ENCODE measurements at places on chromosomes 13 and 19.

DNA sequence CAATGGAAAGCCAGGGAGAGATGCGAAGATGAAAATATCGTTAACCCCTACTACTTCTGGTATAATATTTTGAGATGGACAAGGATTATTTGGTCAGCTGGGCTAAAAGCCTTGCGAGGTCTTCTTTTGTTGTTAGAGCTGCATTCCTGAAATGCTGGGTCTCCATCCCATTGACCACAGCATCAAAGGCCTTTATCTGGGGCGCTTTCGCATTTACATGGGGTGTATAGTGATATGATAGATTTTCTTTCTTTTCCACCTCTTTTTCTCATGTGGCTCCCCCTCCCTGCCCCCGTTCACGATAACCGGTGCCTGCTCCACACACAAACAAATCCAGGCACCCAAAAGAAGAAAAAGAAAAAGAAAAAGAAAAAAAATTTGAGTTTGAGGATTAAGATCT lies 77.5 kb downstream of the ZNF536 start:
- DNase-seq: no peak

DNA sequence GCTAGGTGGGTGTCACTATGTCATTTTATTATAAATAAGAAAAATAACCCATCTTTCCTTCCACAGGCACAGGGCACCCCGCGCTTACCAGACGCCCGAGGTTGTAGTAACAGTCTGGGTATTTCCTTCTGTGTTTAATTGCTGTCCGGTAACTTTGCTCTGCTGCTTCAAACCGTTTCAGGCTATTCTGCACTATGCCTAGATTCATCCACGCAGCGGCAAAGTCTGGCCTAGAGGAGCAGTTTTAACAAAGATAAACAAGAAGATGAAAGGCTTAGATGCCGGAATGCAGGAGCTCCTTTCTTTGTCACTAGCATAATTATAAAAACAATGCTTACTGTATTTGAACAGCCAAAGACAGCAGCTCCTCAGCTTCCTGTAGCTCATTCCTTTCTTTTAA lies 36.9 kb upstream of the GGACT start:
- no peak for DNase-seq

DNA sequence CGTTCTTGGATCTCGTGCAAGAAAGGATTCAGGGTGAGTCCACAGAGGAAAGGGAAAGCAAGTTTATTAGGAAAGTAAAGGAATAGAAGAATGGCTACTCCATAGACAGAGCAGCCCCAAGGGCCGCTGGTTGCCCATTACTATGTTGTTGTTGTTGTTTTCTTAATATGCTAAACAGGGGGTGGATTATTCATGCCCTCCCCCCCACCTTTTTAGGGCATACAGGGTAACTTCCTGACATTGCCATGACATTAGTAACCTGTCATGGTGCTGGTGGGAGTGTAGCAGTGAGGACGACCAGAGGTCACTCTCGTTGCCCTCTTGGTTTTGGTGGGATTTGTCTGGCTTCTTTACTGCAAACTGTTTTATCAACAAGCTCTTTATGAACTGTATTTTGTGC lies 29.1 kb upstream of the PCDH9 start:
- no peak for DNase-seq

- no peak for DNase-seq
Measured at GRCh38 chr13:26762745-26763345, 2.3 kb upstream of the GPR12 start.

DNA sequence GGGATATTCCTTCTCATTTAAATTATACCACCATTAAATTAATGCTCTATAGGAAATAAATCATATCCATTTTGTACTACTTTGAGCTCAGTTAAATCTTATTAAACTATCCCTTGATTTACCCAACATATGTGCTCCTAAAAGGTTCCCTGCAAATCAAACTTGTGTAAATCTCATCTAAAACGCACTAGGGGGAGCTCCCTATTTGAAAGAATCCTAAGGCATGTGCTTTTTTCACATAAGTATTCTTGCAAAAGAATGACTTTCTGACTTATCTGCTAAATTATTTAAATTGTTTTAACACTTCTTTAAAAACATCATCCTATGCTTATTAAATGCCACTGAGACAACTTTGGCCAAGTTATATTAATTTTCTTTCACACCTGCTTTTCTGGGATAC lies 7.9 kb downstream of the INTS6 start:
- DNase-seq: peak; percentile 40

DNA sequence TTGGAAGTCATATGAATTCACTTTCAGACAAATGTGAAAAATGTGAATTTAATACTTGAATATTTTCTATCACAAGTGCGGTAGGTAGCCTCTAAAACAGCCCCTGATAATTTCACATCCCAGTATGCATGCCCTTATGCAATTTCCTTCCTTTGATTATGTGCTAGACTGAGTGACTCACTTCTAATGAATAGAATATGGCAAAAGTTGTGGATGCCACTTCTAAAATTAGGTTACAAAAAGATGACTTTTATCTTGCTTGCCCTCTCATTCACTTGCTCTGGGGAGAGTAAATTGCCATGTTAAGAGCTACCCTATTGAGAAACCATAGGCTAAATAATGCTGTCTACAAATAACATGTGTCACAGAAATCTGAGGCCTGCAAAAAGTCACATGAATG lies 402.5 kb upstream of the PCDH9 start:
- DNase-seq: no peak

GRCh38 chr13:101181076-101181685 lies 235.1 kb downstream of the NALCN start:
- DNase-seq: no peak

DNA sequence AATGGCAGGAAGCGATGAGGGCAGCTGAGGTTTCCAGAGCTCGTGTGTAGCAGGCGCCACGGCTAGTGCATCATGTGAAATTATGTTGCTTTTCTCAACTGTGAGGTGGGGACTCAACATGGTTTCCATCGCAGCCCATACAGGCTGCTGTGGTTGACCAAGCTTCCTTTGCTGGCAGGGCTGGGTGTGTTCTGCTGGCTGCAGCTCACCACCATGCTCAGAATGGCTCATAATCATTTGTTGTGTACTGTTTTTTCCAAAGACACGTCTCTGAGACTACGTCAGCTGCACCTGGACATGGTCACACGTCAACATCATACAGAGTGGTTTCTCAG lies 16.1 kb upstream of the RASA3 start:
- peak; percentile 95 for DNase-seq

GRCh38 chr13:97215325-97215724 lies 6.8 kb upstream of the MBNL2 start:
- peak; percentile 84 for DNase-seq

GRCh38 chr13:97256343-97256783 lies 34.2 kb downstream of the MBNL2 start:
- no peak for DNase-seq

GRCh38 chr19:18878058-18878797 lies 17.7 kb downstream of the CERS1 start:
- no peak for DNase-seq

DNA sequence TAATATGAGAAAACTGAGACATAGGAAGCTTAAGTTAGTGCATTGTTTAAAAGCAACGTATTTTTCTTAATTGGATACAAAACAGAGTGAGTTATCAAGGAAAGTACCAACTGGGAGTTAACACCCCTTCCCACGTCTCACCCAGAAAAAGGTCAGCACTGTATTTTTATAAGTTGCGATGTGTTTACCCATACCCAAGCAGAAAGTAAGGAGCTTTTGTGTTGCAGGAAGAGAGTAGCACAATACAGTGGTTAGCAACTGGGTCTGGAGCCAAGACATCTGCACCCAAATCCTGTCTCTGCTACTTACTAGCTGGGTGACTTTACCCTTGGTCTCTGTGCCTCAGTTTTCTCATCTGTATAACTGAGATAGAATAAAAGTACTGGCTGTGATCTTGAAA lies 34.3 kb downstream of the FAM216B start:
- DNase-seq: no peak

DNA sequence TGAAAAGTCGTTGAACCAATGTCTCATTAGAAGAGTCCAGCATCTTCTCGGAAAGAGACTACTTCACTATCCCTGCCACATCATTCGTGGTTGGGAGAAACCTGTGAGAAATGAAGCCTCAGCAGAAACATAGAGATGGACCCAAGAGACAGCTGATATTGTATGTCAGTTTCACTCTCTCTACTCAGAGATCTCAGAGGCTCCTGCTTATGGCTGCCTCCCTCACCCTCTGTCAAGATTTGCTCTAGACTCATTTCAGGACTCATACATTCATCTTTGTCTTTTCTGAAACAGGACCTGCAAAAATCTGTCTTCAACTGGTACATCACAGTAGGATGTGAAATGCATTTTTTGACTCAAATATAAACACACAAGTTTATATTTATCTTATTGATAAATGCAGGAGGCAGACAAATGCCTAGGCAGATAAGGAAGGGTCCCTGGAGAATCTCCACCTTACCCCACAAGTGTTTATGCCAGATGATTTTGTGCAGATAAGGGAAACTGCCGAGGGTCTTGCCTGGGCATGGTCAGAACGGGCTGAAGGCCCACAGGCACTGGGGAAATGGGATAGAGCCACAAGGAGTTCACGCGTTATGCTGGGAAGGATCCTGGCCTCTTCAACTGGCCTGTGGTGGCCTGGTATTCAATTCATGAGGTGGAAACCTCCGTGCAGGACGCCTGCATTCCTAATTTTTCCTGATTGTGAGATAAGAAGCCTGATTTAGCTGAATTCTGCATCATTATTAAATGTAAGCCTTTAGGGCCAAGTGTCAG lies 1834.0 kb upstream of the PCDH20 start:
- no peak for DNase-seq

DNA sequence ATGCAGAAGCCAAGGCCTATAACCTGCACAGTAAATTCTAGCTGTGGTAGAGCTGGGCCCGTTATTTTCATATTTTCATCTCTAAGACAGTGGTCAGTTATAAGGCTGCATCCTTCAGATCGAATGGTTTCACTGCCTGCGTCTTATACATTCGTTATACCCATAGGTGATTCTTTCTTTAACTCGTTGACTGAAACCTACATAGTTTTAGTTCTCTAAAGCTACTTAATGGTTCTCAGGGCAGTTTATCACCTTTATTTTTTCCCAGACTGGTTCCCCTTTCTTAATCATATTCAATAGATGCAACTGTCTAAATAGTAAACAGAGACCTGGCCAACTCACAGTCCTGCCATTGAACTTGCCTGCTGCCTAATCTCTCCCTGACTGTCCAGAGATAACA lies 615.3 kb upstream of the SLITRK1 start:
- no peak for DNase-seq

DNA sequence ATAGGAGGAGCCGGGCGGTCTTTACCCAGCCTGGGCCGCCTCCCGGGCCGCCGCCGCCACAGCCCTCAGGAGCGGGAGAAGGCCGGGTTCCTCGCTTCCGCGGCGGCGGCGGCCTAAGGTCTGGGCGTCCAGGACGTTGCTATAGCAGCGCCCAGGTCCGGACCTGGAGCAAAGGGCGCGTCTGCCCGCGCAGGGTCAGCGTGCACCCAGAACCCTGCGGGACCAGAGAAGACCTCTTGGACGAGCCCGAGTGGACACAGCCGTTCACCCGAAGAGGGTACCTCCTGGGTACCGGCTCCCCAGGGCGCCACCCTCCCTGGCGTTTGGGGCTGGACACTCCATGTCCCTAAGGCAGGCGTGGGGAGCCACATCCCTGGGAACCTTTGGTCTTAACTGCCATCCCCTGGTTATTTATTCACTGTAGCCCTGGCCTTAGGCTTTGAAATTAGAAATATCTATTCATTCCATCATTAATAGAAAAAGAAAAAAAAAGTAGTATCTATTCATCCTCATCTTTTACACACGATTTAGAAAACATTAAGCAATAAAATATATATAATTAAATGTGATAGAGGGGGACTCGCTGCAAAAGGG lies 2.4 kb downstream of the DZIP1 start:
- no peak for DNase-seq

GRCh38 chr13:47220453-47221140 lies 323.7 kb upstream of the HTR2A start:
- no peak for DNase-seq

- DNase-seq: no peak
Measured at GRCh38 chr19:51364200-51365106, 1.7 kb downstream of the ETFB start.

DNA sequence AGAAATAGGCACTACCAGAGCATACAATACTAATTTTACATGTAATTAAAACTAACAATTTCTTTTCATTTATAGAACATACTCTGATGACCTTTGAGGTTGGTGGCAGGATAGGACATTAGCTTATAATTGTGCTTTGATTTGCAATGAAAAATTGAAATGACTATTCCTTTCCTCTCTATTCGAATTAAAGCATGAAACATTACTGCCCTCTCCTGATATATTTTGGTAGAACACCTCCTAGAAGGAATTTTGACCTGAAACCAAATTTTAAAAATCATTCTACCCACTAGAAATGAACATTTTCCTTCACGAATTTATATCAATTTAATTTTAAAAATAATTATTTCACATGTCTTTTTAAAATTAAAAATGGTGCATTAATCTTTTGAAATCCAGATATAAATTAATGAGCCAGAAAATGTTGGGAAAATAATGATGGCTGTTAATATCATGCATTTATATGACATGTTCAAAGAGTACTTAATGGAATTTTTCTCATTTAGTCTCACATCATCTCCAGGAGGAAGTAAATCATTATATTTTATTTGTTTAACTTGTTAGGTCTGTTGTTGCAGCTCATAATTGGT lies 556.3 kb upstream of the ARGLU1 start:
- DNase-seq: no peak

DNA sequence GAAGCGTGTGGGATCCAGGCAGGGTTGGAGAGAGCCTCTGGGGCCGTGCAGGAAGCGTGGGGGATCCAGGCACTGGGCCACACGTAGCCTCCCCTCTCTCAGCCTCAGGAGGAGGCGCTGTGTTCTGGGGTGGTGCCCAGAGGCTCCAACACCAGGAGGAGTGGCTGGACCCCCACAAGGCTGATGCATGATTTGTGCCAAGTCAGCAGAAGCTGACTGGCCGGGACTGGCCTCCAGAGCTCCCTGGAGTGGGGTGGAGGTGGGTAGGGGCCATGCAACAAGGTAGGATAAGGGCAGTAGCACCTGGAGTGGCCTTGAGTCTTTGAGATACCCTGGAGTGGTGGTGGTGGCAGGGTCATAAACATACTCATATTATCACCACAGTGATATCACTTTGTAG lies 75.3 kb downstream of the ERICH6B start:
- no peak for DNase-seq

- no peak for DNase-seq
Measured at GRCh38 chr13:50222569-50223332, 207.5 kb downstream of the KCNRG start.

DNA sequence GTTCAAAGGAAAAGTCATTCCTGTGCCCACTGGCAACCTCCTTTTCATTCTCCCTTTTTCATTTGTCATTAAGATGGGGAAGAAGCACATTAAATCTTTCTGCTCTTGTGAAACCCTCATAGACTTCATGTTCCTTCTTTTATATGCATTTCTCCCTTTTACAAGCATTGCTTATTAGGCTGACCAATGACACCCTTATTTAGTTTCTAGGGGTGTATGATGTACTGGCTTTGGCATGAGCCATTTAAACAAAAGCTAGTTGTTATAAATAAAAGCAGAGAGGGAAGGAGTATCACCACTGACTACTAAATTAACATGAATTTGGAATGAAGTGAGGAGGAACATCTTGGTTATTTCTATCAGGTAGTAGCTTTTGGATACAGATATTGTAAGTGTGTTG lies 68.2 kb upstream of the PCDH9 start:
- DNase-seq: no peak
